ENCODE measurements at places on chromosomes 2 and 18. TPM values are rescaled to one million over a fixed set of nuclear protein-coding genes. Genes with fewer than 3 reads are reported as not detected.

ELOA2 gene
- total RNA-seq = not detected

IHH gene
- total RNA-seq = not detected

ZNF396 gene
- total RNA-seq = 2.4 TPM

SLC4A5 gene
- 14.6 TPM for total RNA-seq

SDC1 gene
- total RNA-seq = 0.99 TPM

IFIH1 gene
- 29.2 TPM for total RNA-seq

CNTNAP5 gene
- total RNA-seq = not detected

TDRD15 gene
- not detected for total RNA-seq

HOXD13 gene
- total RNA-seq = not detected

SGPP2 gene
- 2.6 TPM for total RNA-seq

ARHGAP28 gene
- total RNA-seq = not detected

GNAL gene
- 0.18 TPM for total RNA-seq

EIF5B gene
- total RNA-seq = 32.0 TPM

QPCT gene
- total RNA-seq = not detected

LIMS4 gene
- total RNA-seq = not detected

SCN1A gene
- not detected for total RNA-seq

HK2 gene
- total RNA-seq = 14.4 TPM

MRPL44 gene
- 25.3 TPM for total RNA-seq

GFPT1 gene
- total RNA-seq = 20.5 TPM

PLCL1 gene
- 16.8 TPM for total RNA-seq

C2orf72 gene
- not detected for total RNA-seq

CXCR2 gene
- total RNA-seq = 0.46 TPM

LRRTM4 gene
- total RNA-seq = not detected

AGXT gene
- not detected for total RNA-seq

SCN9A gene
- 0.03 TPM for total RNA-seq

C2orf78 gene
- total RNA-seq = not detected

KRTCAP3 gene
- 19.7 TPM for total RNA-seq

POTEC gene
- 0.05 TPM for total RNA-seq

RFTN2 gene
- not detected for total RNA-seq

LDLRAD4 gene
- total RNA-seq = 57.6 TPM

WDR75 gene
- total RNA-seq = 49.7 TPM

ARHGAP25 gene
- 115 TPM for total RNA-seq

LONRF2 gene
- total RNA-seq = 0.30 TPM

GAL3ST2 gene
- total RNA-seq = not detected

STAM2 gene
- total RNA-seq = 14.4 TPM

PTPN4 gene
- 126 TPM for total RNA-seq

TMEM163 gene
- total RNA-seq = 0.35 TPM

COLEC11 gene
- total RNA-seq = not detected

COL3A1 gene
- total RNA-seq = not detected

TNS1 gene
- 2.1 TPM for total RNA-seq

RGPD3 gene
- total RNA-seq = 0.43 TPM

IL1RL1 gene
- 0.39 TPM for total RNA-seq
